ENCODE measurements at places on chromosomes 12 and 14.

- DNase-seq = no peak
Measured at GRCh38 chr14:95697764-95698163, 11.5 kb downstream of the TCL1B start.

DNA sequence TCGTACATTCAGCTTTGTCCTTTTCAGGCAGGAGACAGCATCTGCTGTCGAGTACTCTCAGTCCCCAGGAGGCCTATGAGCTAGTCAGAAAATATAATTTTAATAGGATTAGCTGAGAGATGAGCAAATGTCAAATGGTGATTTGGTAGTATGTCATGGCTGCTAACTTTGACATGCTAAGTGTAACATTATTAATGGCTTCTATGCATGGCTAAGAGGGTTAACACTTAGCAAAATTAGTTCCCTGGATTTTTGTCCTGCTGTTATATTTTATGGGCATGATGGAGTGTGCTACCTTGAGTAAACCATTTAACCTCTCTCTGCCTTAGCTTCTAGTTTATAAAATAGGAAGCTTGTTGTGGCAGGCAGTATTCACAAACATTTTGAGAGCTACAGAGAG, 2.9 kb upstream of the PCNX1 start:
- no peak for DNase-seq

DNA sequence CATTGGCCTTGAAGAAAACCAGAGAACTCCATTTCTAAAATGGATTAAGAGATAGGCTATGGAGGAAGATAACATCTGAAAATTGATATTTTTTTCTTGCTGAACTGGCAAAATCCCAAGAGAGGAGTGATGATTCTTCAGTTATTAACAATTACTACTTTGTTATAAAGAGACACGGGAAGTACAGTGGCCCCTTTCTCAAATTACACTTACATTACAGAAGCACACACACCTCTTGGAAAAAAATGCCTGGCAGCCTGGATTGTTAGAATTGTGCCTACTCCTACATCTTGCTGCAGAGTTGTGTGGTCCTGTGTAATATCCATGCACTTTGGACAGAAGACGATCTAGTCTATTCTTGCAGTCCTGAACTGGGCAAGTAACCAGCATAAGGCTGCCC, 71.7 kb downstream of the TGFB3 start:
- no peak for DNase-seq

GRCh38 chr14:49769171-49769570, 1.2 kb downstream of the KLHDC2 start:
- peak; percentile 31 for DNase-seq

DNA sequence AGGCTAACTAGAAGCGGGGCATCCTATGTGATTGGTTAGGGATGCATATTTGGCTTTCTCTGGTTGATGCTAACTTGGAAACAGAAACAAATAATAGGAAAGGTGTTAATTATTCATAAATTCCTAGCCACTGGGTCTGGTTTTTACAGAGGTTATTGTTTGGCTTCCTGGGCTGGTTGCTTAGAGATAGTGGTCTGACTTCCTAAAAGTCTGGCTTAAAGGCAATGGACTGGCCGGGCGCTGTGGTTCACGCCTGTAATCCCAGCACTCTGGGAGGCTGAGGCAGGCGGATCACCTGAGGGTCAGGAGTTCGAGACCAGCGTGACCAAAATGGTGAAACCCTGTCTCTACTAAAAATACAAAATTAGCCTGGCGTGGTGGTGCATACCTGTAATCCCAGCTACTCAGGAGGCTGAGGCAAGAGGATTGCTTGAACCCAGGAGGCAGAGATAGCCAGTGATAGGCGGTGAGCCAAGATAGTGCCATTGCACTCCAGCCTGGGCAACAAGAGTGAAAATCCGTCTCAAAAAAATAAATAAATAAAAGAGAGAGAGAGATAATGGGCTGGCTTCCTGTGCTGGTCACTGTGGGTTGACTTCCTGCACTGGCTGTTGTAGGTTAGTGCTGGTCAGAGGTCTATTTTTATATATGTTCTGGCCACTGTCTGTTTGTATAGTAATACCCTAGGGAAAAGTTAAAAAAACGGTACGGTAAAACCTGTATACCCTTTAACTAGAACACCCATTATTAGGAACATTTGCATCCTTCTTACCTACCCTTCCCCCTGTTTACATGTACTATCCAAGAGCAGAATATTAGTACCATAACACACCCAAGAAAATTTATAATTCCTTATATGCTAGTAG, 24.1 kb downstream of the OR6S1 start:
- no peak for DNase-seq

GRCh38 chr12:57852200-57852599, 5.7 kb upstream of the CTDSP2 start:
- no peak for DNase-seq

- no peak for DNase-seq
Measured at GRCh38 chr12:127295630-127296029, 971.3 kb upstream of the TMEM132C start.

DNA sequence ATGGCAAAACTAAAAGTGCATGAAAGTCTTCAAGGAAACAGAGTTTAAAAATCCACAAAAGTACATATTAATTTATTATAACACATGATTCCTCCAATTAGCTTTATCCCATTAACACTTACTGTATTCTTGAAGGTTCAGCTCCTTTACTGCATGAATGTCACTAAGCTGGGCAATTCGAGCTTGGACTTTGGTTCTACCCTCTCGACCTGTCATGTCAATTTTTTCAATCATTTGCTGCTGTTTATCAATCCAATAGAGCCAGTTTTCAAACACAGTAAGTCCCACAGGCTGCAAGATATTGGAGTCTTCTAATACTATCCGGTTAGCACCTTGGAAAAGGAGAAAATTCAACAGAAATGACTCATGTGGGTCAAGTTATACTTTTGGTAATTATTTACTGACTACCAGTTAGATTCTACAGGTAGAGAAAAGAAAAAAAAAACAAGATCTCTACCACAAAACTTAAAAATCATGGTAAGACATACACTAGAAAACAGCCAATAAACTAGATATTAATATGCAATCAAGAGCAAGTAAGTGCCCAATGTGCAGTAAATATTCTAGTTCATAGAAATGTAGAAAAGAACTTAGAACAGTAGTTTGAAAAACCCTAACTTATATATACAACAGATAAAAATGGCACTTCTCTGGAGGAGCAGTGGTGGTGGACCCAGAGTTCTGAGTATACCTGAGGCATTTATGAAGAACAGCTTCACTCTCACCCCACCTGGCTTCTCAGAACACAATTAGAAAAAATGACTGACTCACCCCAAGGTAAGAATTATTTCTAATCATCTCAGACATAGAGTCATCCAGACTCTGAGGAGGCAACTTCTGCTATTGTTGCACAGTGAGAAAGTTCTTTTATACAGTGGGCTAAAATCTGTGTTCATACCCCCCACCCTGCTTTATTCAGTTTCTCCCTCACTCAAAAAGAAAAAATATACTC, 67.7 kb downstream of the BCL2L14 start:
- no peak for DNase-seq

- no peak for DNase-seq
Measured at GRCh38 chr14:93286212-93286890, 46.5 kb downstream of the BTBD7 start.

DNA sequence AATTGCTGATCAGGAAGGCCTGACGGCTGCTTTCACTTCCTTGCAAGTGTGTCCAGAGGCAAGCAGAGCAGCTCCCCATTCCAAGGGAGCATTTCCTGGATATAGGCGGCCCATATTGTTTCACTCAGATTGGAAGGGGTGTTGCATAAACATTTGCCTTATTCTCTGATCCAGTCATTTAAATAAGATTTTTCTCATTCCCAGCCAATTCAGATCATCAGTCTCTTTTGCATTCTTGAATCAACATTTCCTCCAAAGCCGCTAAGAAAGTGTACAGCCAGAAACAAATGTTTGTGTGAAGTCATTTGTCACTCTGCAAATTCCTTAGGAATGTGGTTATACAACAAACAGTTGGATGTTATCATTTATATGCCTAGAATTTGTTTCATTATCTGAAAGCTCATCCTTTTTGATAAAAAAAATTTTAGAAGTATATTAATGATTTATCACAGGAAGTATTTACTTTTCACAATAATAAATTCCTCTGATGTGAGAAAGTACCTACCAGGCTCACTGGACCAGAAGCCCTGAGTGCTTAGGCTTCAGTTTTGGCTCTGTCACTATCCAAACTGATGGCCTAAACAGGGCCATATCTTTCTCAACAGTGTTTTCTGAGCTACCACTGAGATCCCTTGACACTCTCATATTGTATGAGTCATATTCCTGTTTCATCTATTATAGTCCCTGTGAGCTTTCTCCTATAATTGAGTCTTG, 379.6 kb downstream of the CCDC91 start:
- no peak for DNase-seq

- no peak for DNase-seq
Measured at GRCh38 chr14:86604561-86604960, 1074.6 kb downstream of the FLRT2 start.

- no peak for DNase-seq
Measured at GRCh38 chr14:100532906-100533655, 54.1 kb downstream of the BEGAIN start.

DNA sequence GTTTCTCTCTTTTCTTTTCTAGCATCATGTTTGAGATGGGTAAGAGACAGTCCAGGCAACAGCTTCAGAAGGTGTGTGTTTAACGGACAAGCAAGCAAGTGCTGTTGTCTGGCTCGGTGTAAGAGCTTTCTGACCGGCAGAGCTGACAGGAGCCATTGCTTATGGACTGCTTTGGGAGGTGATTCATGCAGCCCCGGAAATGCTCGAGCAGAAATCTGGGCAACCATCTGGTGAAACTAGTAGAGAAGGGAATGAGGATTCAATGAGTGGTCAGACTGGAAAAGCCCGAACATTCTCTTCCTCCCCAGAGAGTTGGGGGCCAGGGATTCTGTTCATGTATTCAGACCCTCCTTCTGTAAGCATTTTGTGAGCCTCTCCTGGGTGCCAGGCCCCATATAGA, 24.4 kb downstream of the TUNAR start:
- no peak for DNase-seq

- DNase-seq = no peak
Measured at GRCh38 chr12:125129591-125130255, 64.5 kb downstream of the AACS start.

DNA sequence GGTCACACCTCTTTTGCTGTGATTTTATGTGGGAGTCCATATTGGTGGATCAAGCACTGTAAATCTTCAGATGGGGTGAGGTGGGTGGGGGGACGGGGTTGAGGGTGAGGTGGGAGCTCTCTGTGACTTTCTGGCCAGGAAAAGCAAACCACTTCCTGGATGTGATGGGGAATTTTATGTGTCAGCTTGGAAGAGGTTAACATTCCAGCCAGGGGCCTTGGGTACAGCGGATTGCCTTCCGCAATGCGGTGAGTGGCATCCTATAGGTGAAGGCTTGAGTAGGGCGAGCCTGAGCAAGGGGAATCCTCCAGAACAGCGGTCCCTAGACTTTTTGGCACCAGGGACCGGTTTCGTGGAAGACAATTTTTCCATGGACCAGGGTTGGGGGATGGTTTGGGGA, 36.2 kb downstream of the DLK1 start:
- no peak for DNase-seq

- DNase-seq = no peak
Measured at GRCh38 chr12:40819436-40820108, 127.3 kb downstream of the CNTN1 start.

DNA sequence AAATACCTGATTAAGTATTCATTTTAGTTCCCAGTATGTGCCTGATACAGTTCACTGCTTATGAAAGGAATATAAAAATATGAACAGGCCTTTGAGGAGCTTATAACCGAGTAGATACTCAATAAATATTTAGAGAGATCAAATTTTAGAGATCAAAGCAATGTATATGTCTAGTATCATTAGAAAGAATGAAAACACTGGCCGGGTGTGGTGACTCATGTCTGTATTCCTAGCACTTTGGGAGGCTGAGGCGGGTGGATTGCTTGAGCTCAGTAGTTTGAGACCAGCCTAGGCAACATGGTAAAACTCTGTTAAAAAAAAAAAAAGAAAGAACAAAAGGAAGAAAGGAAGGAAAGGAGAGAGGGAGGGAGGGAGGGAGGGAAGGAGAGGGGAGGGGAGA, 113.2 kb upstream of the EEA1 start:
- no peak for DNase-seq

DNA sequence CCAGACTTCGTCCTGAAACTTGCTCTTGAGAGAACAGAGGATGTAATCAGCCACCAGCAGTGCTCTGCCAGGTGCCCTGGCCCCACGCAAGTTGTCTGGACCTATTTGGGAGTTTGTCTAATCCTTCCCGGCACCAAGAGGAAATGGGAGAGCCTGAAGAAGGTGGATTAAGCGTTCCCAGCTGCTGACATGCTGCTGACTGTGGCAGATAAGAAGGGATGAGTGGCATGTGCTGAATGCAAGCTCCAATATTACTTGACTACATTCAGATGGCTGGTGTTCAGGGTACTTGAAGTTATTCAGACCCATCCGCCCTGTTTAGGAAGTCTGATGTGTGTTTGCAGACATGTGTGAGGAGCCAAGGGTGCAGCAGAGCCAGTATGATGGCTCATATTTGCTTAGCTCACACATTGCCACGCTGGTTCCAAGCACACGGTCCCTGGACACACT, 440.6 kb upstream of the CCDC196 start:
- DNase-seq = no peak

DNA sequence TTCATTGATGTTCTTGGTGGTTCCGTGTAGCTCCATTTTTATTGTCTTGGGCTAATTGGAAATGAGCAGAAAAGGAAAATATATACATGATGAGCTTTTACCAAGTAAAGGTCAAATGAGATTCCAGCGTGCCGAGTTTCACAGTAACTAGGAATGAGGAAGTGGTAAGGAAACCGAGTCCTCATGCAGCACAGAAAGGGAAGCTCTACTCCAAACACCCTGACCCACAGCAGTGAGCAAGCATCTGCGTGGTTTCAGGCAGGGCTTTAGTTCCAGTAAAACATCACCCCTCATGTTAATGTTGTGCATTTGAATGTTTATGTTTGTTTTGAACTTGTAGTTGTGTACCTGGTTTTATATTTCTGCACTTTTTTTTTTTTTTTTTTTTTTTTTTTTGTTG, 208.0 kb downstream of the SLC41A2 start:
- peak; percentile 20 for DNase-seq
